ENCODE measurements at places on chromosomes 1 and 21. TPM values are rescaled to one million over a fixed set of nuclear protein-coding genes. Genes with fewer than 3 reads are reported as not detected.
A peak's percentile ranks its signal among the peaks of the same experiment; 100 is the strongest.

SYF2 gene
- total RNA-seq, result 36.9 TPM

C1QTNF12 gene
- total RNA-seq, result 2.8 TPM

KRTAP12-2 gene
- not detected for total RNA-seq

ADGRL4 gene
- not detected for total RNA-seq

DNA sequence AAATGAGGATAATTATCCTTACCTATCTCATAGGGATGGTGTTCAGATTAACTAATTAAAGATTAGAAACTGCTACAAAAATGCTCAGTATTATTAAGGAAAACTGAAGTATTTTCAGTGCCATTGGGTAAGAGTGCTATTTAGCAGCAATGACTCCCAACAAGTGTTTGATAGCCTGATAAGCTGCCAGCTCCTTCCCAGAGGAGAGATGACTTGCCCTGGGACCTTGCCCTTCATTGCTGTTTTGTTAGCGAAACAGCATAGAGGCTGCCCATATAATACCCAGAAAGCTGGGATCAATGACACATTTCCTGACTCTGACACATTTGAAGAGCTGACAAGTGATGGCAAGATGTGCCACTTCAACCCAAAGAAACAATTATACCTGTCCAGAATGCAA, 592.2 kb downstream of the ADGRL2 start:
- H3K36me3 ChIP-seq, result no peaks in the 10 kb centered on the region
- H3K4me3 ChIP-seq, result no peak overlapping the region
- no peaks in the 10 kb centered on the region for H3K27me3 ChIP-seq
- no peak overlapping the region for H3K27ac ChIP-seq

GRCh38 chr1:182877842-182878241, 38.7 kb downstream of the DHX9 start:
- no peak for DNase-seq
- peak overlapping the region; percentile 78 for H3K27ac ChIP-seq
- no peaks in the 10 kb centered on the region for H3K27me3 ChIP-seq
- peaks cover 13% of the 10 kb centered on the region for H3K4me1 ChIP-seq

DNA sequence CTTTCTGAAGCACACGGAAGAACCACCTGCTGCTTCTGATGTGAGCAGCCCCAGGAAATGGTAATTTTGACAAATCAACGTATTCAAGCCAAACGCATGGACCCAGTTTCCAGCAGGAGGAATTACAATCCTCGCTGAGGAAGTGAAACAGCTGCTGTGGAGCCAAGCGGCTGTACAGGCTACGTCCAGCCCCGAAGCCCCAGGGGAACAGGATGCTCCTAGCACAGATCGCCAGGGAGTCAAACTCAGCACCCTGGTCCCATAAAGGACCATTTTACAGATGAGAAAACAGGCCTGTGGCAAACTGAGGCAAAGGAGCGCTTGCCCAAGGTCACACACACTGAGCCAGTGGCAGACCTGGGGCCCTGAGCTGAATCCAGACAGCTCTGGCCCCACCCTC, 108.0 kb downstream of the PTPRU start:
- H3K27me3 ChIP-seq, result peaks cover 31% of the 10 kb centered on the region
- no peak overlapping the region for H3K27ac ChIP-seq
- H3K4me1 ChIP-seq, result no peaks in the 10 kb centered on the region
- no peak for DNase-seq
- H3K36me3 ChIP-seq, result no peaks in the 10 kb centered on the region

DNA sequence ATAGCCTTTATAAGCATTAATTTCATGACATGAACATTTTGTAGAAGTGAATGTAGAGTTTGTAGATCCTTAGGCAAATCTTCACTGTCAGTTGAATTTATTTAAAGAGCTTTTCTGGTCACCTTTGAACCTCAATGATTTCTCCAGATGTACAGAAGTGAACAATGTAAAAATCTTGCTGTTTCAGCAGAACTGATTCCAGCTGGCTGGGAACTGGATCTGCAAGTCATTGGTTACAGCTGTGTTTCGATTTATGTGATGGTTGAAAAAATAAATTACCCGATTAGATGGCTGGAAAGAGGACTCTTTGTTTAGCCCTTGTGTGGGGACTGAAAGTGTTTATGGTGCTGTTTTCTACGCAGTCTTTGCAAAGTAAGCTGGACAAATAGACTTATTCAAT, 849.8 kb downstream of the USP25 start:
- no peak for DNase-seq
- no peaks in the 10 kb centered on the region for H3K27me3 ChIP-seq
- H3K36me3 ChIP-seq, result no peaks in the 10 kb centered on the region
- H3K4me1 ChIP-seq, result no peaks in the 10 kb centered on the region

GRCh38 chr1:159121526-159121925, 45.0 kb upstream of the AIM2 start:
- peak overlapping the region; percentile 17 for H3K27ac ChIP-seq
- H3K27me3 ChIP-seq, result peaks cover 32% of the 10 kb centered on the region
- H3K36me3 ChIP-seq, result no peaks in the 10 kb centered on the region
- no peak for DNase-seq

DNA sequence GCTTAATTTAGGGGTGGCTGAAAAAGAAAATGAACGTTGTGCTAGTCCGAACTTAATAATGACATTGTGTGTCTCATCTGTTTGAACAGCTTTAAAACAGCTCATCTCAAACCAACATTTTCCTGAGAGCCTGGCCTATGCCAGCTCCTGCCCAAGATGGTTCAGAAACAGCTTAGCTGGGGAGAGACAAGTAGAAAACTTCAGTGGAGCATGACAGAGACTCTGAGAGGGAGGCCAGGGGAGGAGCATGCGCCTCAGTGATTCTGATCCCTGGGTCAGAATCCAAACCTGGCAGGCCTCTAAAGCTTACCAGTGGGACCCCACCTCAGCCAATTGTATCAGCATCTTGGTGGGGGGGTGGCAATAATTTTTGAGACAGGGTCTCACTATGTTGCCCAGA, 99.3 kb downstream of the TAS1R2 start:
- no peak overlapping the region for H3K27ac ChIP-seq
- no peaks in the 10 kb centered on the region for H3K4me1 ChIP-seq
- H3K4me3 ChIP-seq, result no peak overlapping the region
- H3K27me3 ChIP-seq, result peaks cover 5% of the 10 kb centered on the region

GRCh38 chr1:205147191-205147835, 25.5 kb upstream of the RBBP5 start:
- H3K4me1 ChIP-seq, result no peaks in the 10 kb centered on the region
- H3K27ac ChIP-seq, result no peak overlapping the region
- DNase-seq, result no peak
- H3K4me3 ChIP-seq, result no peak overlapping the region

DNA sequence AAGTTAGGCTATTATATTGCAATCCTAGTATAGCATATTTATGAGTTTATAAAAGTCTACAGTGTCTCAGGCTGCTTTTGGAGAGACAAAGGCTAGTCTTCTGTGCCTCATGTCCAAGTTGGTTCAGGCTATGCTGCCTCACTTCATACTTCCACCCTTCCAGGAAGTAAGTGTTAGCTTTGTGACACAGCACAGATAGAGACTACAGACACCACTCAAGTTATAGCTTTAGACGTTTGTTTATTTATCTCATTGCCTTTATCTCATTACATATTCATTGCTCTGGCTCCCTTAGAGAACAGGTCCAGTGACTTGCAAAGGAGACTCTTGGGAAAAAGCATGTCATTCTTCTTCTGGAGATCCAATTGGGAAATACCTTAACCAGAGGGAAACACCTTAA, 22.6 kb upstream of the GBP4 start:
- H3K27ac ChIP-seq, result no peak overlapping the region
- peaks cover 22% of the 10 kb centered on the region for H3K36me3 ChIP-seq
- H3K27me3 ChIP-seq, result no peaks in the 10 kb centered on the region
- no peaks in the 10 kb centered on the region for H3K4me1 ChIP-seq
- no peak overlapping the region for H3K4me3 ChIP-seq

Measured in activated CD4-positive, alpha-beta T cell treated with anti-CD3 and anti-CD28 coated beads, Interleukin-2, amount 10 ng/mL, durations not matched to agents 24 days and 14 days (primary cell).